ENCODE measurements at places on chromosomes 3 and 15.

DNA sequence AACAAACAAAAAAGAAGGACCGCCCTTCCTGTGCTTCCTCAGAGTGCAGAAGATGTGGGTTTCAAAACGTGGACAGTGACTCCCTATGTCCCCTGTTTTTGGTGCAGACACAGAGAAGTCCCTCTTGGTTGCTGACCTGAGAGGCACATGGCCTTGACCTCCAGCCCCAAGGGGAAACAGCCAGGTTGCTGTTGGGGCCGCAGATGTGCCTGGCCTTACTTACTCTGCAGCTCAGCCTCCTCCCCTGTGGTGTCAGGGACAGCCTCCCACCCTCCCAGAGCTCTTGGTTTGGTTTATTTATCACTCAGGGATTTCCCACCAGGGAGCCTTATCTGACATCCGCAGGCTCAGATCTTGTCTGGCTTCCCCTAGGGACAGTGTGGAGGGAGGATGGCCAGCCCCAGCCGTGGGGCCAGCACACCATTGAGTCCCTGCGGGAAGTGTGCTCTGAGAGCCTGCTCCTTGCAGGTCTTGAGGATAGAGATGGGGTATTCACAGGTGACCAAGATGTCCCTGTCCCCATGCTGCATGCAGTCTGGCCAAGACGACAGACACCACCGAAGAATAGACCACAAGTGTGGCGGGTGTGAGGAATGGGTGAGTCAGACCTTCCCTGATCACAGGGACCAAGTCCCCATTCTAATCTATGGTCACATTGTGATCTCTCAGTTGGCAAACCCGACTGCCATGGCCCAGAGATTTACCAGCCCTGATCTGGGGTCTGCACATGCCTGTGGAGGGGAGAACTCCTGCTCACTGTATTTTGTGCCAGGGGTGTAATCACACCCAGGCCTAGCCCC lies 134.3 kb upstream of the ABHD17C start:
- DNase-seq = no peak

- DNase-seq = no peak
Measured at GRCh38 chr3:188526057-188526456, 372.1 kb downstream of the LPP start.

- no peak for DNase-seq
Measured at GRCh38 chr3:82891028-82891427, 1129.6 kb upstream of the GBE1 start.

GRCh38 chr3:183490653-183491052 lies 62.2 kb upstream of the MCF2L2 start:
- DNase-seq = no peak

GRCh38 chr15:70222606-70223005 lies 124.9 kb upstream of the TLE3 start:
- no peak for DNase-seq

DNA sequence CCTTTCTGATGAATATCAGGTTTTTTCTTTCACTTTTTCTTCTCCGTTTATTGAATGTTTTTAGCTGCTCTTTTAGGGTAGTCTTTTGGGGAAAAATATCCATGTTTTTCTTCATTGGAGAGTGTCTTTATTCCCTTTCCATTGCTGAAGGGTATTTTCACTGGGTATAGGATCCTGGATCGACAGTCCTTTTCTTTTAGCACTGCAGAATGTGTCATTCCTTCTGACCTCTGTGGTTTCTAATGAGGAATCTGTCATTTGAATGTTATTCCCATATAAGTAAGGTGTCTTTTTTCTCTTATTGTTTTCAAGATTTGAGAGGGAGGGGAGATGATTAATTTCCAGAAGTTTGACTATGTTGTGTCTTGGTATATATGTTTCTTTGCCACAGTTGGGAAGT lies 96.8 kb downstream of the BBX start:
- DNase-seq = no peak

DNA sequence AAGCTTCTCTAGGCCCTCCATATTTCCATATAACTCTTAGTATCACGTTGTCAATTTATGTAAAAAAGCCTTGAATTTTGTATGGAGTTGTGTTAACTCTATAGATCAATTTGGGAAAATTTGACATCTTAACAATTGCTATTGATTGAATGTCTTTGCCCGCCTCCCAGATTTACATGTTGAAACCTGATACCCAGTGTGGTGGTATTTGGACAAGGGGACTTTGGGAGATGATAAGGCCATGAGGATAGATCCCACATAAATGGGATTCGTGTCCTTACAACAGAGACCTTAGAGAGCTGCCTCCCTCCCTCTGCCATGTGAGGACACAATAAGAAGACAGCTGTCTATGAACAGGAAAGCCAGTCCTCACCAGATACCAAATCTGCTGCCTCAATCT lies 21.1 kb upstream of the TNK2 start:
- no peak for DNase-seq
